ENCODE measurements at places on chromosomes 3 and 15.

DNA sequence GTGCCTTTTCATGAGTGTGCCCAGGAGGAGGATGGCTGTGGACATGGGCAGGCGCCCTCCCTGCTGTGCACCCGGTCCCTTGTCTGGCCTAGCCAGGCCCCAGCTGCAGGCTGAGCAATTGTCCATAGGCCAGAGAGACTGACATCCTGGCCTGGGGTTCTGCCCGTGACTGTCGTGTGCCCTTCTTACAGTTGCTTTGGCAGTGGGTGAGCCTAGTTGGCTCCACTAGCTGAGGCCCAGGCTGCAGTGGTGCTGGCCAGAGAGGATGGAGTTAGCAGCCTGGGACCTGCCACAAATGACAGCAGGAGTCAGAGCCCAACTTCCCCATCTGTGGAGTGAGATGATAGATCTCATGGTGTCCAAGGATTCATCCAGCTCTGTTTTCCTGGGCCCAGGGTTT lies 9.0 kb upstream of the CHRNB4 start:
- H3K27me3 ChIP-seq: peaks cover 8% of the 10 kb centered on the region
- H3K27ac ChIP-seq: no peak overlapping the region
- no peaks in the 10 kb centered on the region for H3K36me3 ChIP-seq
- H3K4me3 ChIP-seq: no peak overlapping the region
- no peak for DNase-seq

GRCh38 chr3:126373146-126373613 lies 16.0 kb upstream of the KLF15 start:
- H3K27ac ChIP-seq: no peak overlapping the region
- no peaks in the 10 kb centered on the region for H3K4me1 ChIP-seq
- H3K36me3 ChIP-seq: no peaks in the 10 kb centered on the region
- H3K27me3 ChIP-seq: no peaks in the 10 kb centered on the region

DNA sequence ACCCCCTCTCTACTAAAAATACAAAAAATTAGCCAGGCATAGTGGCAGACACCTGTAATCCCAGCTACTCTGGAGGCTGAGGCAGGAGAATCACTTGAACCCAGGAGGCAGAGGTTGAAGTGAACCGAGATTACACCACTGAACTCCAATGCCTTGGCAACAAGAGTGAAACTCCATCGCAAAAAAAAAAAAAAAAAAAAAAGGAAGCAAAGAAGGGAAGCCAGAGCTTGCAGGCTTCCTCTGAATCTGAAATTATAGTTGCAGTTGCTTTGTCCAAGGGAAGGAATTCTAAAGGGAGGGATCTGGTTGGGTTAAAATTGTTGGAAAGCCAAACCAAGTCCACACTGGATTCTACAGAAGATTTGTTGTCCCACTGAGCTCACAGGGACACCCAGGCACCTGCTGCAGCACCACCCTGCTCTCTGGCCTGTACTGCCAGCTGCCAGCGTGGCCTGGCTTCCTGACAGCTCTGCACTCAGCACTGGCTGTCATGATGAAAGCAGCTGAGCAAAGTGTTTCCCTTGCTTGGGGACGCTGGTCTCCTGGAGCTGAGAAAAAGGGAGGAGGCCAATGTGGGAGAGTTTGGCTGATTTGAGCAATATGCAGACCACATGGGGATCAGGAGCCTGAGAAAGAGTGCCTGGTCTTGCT lies 88.8 kb upstream of the HES1 start:
- H3K27me3 ChIP-seq: peaks cover 12% of the 10 kb centered on the region
- no peaks in the 10 kb centered on the region for H3K36me3 ChIP-seq
- DNase-seq: no peak
- peaks cover 9% of the 10 kb centered on the region for H3K4me1 ChIP-seq
- H3K27ac ChIP-seq: no peak overlapping the region

- DNase-seq: no peak
- H3K4me3 ChIP-seq: no peak overlapping the region
- peaks cover 2% of the 10 kb centered on the region for H3K4me1 ChIP-seq
- H3K27ac ChIP-seq: no peak overlapping the region
- peaks cover 4% of the 10 kb centered on the region for H3K27me3 ChIP-seq
Observed at GRCh38 chr3:184757022-184757651, 45.3 kb upstream of the MAGEF1 start.

- H3K27ac ChIP-seq: no peak overlapping the region
- H3K4me1 ChIP-seq: no peaks in the 10 kb centered on the region
- H3K36me3 ChIP-seq: no peaks in the 10 kb centered on the region
- DNase-seq: no peak
Observed at GRCh38 chr15:60172143-60172542, 168.0 kb downstream of the FOXB1 start.

GRCh38 chr3:127853681-127854080 lies 31.4 kb upstream of the MGLL start:
- peaks cover 13% of the 10 kb centered on the region for H3K27me3 ChIP-seq
- H3K4me3 ChIP-seq: no peak overlapping the region
- H3K27ac ChIP-seq: no peak overlapping the region
- H3K36me3 ChIP-seq: no peaks in the 10 kb centered on the region
- DNase-seq: no peak

GRCh38 chr3:42066516-42067181 lies 24.5 kb upstream of the TRAK1 start:
- DNase-seq: no peak
- H3K4me1 ChIP-seq: peaks cover 2% of the 10 kb centered on the region
- no peaks in the 10 kb centered on the region for H3K36me3 ChIP-seq
- no peaks in the 10 kb centered on the region for H3K27me3 ChIP-seq
- no peak overlapping the region for H3K27ac ChIP-seq

DNA sequence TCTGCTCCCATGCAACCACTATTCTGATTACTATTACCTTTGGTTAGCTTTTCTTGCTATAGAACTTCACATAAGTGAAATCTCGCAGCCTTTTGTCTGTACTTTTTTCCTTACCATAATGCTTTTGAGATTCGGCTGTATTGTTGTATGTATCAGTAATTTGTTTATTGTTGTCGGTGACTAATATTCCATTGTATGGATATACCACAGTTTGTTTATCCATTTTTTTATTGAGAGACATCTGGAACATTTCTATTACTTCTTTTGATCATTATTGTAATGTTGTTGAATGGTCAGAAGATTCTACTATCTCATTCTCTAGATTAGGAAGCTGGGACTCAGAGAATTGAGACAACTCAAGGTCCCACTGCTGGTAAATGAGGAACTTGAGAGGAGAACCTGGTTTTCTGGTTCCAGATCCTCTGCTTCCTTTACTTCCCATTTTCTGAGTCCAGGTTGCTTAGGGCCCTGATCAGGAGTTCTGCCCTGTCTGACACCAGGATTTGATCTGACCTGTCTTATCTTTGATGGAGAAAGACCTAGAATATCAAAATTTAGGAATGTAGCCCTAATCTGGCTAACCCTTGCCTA lies 18.2 kb upstream of the SPTSSB start:
- H3K4me1 ChIP-seq: peaks cover 8% of the 10 kb centered on the region
- H3K4me3 ChIP-seq: no peak overlapping the region
- DNase-seq: no peak
- H3K27ac ChIP-seq: no peak overlapping the region

Data from activated CD4-positive, alpha-beta T cell treated with anti-CD3 and anti-CD28 coated beads, Interleukin-2, amount 10 ng/mL, durations not matched to agents 24 days and 14 days (primary cell).